ENCODE measurements at places on chromosomes 12 and 14.

GRCh38 chr12:53688134-53688533 lies 12.3 kb upstream of the ATP5MC2 start:
- DNase-seq, result no peak

- no peak for DNase-seq
Measured at GRCh38 chr12:76508128-76508980, 51.2 kb downstream of the OSBPL8 start.

GRCh38 chr12:22413592-22413991 lies 79.1 kb upstream of the ST8SIA1 start:
- no peak for DNase-seq

- DNase-seq, result no peak
Measured at GRCh38 chr12:108542320-108542719, 18.7 kb downstream of the SART3 start.

DNA sequence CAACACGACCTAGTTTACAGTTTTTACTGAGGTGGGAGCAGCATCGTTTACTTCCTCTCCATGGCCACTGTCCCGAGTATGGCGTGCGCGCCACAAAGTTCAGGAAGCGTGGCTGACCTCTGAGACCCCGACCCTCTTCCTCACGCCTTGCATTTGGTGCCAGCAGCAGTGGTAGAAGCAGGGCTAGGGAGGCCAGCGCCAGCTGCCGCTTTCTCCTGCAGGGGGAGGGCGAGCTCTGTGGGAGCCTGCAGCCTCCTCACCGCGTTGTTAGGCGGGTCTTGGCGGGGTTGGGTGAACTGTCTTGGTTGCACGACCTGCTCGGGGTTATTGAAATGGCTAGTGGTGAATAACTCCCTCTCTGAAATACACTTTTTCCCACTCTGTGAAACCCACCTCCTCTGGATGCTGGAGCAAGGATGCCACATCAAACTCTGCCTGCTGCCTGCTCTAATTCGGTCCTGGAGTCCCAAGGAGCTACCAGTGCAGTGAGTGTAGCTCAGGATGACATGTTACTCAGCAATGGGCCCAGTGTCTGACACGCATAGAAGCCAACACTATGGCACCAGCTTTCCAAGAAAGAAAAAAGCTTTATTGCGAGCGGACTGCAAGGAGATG lies 22.3 kb upstream of the TDRD9 start:
- DNase-seq, result no peak

GRCh38 chr12:65803251-65803650 lies 21.0 kb upstream of the HMGA2 start:
- DNase-seq, result no peak

DNA sequence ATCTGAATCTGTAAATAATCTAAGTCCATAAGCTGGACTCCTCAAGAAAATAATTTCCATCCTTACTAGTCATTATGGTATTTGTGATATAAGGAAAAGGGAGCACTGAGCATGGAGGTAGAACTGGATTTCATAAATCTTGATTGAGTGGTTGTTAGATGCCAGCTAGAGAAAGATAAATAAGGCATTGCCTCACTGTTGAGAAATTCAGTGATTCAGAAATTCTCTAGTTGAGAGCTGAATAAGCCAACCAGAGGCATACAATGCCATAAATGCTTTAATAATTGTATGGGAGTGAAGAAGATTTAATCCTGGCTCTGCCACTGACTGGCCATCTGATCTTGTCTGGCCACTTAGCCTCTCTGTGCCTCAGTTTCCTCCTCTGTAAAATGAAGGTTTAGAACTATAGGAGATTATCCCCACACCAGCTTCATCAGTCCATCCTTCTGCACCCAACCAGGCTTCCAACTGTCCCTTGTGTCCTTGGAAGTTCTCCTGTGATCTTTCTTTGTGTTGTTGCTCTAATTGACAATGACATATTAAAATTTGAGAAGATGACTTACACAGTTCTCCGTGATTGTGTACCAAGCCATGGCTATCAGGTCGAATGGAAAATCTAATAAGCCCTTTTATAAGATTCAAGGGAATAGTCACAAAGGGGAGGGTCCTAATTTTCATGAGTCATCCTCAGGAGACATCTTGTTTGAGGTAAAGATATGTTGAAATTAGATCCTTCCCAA lies 394.3 kb downstream of the EGLN3 start:
- no peak for DNase-seq

DNA sequence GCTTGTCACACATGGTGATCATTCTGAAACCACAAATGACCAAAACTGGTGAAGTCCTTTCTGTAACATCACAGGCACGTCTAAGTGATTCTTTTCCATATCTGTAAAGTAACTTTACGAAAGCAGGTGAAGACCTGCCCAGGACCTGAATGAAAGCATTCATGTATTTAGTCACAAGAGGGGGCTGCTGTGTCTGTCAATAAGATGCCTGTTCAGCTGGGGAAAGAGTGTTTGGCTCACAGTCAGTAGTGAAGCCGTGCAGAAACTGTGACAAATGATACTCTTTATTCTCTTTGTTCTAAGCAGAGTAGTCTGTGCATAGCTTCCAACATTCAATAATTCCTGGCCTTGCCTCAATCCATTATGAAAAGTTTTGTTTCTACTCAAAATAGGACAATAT lies 373.5 kb upstream of the OR4E1 start:
- no peak for DNase-seq

GRCh38 chr12:66188584-66189485 lies at the start of gene IRAK3:
TSS of gene IRAK3 (plus strand) at chr12:66189214. CDS start at chr12:66189300, 86 bp downstream.
- DNase-seq, result no peak

DNA sequence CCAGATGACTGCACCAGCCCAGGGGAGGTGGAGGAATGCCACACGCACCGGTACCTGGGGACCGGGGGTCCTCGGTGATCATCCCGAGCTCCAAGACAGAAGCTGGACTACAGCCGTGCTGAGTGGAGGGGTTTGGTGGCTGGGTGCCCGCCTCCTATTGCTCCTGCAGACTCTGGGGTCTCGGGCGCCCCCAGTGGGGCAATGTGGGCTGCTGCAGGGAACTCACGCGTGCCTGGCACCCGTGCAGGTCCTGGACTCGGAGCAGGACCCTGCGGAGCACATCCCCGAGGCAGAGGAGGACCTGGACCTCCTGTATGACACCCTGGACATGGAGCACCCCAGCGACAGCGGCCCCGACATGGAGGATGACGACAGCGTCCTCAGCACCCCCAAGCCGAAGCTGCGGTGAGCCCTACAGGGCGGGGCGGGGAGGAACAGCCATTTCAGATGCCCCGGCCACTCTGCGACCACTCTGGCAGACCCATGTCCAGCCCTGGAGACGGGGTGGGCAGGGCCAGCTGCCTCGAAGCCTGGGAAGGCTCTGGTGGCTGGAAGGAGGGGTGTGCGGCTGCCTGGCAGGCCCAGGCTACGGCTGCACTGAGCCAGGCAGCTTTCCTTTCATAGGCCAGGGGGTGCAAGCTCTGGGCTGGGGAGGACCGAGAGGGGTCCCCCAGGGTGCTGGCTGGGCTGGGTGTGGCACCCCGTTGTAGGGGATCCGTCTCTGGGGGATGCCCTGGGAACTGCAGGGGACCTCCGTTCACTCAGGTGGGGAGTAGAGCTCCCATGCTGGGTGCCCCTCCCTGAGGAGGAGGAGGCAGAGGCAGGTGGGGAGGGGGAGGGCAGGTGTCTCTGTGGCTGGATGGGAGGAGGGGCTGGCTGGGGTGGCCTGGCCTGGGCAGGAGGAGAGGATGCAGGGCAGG lies 21.6 kb upstream of the TEX22 start:
- no peak for DNase-seq

DNA sequence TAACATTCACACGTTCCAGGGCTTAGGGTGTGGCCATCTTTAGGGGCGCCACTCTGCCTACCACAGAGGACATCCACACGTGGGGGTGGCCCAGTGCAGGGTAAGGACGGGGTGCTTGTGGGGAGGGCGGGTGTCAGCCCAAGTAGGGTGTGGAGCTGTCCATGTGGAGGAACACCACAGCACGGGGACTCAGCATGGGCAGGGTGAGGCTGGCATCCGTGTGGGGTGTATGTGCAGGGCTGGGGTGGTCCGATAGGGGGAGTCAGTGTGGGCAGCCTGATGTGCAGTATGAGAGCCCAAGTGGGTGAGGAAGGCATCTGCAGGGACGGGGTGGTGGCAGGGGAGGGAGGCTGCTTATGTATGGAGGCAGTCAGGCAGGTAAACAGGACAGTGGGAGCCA lies 17.7 kb downstream of the PSMC1 start:
- DNase-seq, result no peak

DNA sequence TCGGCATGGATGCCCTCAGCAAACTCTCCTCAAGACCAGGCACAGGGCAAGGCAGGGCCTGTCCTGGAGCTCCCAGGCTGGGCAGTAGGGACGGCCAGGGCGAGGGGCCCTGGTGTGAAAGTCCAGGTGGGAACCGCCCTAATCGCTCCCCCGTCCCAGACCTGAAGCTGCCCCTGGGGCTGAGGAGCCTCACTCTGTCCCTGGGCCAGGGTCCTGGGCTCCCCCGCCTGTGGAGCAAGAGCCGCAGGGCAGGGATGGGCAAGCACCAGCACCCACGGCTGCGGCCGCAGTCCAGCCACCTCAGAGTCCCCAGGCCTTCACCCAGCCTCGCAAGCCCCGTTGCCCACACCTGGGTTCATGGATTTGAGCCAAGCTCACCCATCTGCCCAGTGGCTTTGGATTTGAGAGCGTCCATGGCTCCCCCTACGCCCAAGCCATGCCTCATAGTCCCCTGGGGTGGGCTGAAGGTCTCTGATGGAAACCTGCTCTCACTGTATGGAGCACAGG lies 102.4 kb upstream of the C14orf180 start:
- DNase-seq, result no peak

DNA sequence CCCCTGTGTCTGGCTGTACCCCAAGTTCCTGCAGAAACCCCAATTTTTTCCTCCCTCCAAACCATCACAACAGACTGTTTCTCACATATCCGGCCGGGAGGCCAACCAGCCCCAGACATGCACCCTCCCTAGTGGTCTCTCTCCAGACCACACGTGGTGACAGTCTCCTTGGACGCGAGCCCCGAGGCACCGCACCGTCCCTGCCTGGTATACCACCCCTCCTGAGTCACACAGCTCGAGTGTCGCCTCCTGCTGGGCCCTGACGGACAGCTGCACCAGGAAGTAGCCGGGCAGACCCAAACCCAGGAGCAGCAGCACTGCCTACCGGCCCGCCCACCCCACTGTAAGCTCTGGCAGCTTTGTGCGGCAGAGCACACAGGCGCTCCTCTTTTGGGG lies 97.4 kb downstream of the RFLNA start:
- no peak for DNase-seq

GRCh38 chr12:89345376-89345775 lies 6.9 kb downstream of the DUSP6 start:
- DNase-seq, result no peak

GRCh38 chr14:101915871-101916815 lies 48.2 kb upstream of the DYNC1H1 start:
- no peak for DNase-seq

DNA sequence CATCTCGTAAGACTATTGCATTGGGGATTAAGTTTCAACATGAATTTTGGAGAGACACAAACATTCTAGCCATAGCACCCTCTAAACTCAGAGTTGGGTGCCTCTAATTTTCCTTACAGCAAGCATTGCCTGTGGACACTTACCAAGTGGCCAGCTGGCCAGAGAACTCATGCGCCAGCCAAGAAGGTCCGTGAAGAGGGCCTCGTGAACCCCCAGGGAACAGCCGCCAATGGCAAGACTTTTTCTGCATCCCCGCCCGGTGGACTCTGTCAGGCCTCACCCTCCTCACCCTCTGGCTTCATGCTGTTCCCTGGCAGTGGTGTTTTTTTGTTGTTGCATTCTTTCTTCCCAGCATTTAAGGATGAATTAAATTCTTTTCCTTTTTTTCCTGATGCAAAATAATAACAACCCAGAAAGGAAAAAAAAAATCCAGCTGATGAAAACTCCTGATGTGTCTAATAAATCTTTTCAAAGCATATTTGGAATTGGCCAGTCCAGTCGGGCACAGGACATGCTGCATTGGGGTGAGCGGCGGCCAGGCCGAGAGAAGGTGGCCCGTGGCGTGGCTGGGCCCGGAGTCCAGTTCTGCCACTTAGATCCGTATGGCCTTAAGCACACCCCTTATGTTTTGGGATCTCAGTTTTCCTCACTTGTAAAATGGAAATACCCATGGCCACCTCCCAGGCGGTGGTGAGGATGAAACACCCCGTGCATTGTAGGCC lies 191.9 kb upstream of the DIO3 start:
- DNase-seq, result no peak

DNA sequence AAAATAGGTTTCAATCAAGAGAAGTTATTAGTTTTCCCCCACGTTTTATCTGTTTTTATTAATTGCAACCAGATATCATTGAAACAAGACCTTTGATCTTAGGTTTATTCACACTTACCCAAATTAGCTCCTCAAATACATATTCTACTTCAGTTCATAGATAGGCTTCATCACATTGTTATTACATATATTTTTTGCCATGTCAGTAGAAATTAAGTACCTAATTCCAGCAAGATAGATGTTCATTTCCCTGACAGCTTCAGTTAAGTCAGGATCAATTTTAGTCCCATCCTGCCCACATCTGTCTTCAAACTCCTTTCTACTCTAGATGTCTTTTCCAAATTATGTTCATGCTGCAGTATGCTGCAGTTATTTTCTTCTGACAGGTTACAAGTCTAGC lies 388.8 kb downstream of the TMTC2 start:
- no peak for DNase-seq

DNA sequence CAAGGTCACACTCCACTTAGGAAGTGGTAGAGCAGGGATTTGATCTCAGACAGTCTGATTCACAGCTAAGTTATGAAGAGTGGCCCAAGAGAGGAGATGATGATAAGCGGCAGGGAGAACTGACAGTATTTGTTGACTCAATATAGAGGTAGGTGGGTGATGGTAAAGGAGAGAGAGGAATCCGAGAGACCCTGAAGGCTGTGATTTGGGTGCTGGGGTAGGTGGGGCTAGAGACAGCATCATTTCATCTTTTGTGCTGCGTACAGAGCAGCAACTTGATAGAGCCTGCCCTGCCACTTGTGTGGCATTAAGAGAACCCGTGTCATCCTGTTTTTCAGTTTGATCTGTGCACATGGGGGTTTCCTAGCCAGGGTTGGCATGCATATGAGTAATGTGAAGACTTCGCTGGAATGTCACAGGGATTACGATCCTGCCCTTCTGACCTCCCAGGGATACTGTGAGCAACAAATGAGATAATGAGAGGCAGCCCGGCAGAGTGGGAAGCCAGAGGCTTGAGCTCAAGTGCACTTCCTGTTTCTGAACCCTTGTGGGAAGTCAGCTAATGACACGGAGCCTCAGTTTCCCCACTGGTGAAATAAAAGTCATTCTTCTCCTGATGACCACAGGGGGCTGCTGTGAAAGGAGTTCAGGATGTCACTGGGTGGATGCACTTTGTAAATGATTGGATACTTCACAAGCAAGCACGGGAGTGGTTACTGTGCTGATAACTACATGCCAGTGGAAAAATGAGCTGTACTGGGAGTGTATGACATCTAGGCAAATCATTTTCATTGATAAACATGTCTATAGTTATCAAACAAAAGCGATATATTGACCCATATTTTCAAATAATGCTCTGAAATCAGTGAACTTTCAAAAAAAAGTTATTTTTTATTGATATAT lies 59.5 kb upstream of the IGF1 start:
- DNase-seq, result no peak

DNA sequence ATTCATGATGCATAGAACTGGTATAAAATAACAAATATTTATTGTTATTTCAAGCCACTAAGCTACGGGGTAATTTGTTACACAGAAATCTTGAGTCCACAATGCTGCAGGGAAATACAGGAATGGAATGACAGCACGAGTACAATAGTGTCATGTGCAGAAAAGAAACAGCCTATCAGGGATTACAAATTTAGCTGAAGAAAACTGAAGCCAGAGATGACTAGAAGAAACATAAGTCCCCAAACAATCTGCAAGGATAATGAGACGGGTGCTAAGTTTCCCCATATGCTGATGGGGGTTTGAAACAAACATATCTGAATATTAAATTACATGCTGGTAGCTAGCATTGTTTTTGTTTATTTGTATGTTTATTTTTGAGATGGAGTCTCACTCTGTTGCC lies 8.9 kb downstream of the ARMH4 start:
- DNase-seq, result no peak
